ENCODE measurements at places on chromosomes 1 and 21.

DNA sequence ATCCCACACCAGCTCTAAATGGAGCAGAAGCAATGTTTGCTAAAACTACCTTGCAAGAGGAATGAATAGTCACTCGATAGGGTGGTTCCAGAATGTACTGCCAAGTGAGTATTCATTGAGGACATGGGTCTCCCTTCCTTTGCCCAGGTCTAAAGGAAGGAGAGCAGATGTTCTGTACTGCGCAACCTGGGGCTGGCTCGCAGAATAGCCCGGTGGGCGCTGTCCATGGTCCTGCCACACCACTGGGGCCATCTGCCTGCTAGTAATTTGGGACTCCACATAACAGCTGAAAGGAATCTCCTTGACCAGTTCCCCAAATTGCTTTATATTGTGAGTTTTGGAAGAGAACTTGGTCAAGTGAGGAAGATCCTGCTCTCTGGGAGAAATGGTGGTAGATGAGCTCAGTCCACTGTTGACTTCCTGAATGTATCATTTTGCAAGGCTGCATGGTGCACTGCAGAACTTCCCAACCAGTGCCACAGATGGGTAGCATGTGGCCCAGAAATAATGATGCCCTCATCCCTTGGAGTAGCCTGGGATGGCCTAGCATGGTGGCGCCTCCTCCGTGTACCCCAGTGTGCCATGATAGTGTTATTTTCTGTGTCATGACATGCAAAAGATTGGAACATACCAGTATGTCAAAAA lies 5.7 kb downstream of the SLC6A17 start:
- peak; percentile 68 for DNase-seq

DNA sequence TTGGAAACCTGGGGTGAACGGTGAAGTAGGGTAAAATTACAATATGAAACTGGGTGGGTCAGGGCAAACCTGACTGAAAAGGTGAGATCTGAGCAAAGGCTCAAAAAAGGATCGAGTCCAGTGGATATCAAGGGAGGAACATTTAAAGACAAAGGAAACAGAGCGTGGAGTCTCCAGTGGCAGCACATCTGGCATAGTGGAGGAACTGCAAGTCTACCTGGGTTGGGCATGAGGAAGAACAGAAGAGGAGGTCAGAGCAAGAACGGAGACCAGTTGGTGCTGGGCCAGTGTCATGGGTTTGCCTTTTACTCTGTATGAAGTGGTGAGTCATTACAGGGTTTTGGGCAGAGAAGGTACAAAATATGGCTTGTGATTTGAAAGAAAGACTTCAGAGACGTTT lies 163.7 kb downstream of the NTPCR start:
- DNase-seq: no peak

DNA sequence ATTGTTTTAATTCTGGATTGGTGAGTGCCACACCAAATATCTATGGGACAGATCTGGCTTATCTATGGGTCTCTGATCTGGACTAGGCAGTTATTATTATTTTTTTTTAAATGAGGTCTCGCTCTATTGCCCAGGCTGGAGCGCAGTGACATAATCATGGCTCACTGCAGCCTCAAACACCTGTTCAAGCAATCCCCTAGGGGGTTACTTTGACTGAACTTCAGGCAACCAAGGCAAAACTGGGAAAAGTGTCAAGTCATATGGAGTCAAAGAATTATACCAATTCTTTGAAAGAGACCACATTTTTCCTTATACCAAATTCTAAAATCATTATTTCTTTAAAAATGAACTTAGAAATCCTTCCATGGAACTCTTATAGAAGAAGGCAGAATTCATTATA lies 129.1 kb upstream of the HOOK1 start:
- no peak for DNase-seq

GRCh38 chr1:75198761-75199160 lies 64.6 kb downstream of the LHX8 start:
- no peak for DNase-seq

- DNase-seq: no peak
These were observed 7.7 kb downstream of the TMEM61 start for GRCh38 chr1:54987919-54988705.

DNA sequence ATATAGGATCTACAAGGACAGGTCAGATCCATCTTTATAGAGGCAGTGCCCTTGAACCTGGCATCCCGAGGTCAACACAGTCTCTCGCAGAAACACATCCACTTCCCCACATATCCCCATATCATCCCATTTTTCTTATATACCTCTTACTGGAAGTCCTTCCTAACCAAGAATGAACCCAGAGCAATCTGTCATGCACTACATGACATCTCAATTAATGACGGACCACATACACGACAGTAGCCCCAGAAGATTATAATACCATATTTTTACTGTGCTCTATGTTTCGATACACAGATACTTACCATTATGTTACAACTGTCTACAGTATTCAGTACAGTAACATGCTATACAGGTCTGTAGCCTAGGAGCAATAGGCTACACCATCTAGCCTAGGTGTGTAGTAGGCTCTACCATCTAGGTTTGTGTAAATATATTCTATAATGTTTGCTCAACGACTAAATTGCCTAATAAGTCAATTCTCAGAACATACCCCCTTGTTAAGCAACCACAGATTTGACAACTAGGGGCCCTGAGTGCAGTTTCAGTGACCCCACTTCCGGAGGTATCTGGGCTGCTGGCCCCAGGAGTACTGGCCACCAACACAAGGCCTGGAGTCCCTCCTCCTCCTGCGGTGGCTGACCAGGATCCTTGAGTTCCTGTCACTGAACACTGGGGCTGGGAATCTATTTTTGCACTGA lies 28.1 kb downstream of the PTPN14 start:
- DNase-seq: no peak

GRCh38 chr1:113946678-113947387 lies 17.7 kb downstream of the HIPK1 start:
- DNase-seq: no peak
